Lower leg skin (tissue), 4 donors: ENCODE measurements at places on chromosomes 16 and 17.

- no peak for DNase-seq
Observed at GRCh38 chr17:34299027-34299426, 13.5 kb downstream of the CCL11 start.

- DNase-seq, result peak; percentile 91
Observed at GRCh38 chr16:49858200-49859124, 2.5 kb upstream of the ZNF423 start.

DNA sequence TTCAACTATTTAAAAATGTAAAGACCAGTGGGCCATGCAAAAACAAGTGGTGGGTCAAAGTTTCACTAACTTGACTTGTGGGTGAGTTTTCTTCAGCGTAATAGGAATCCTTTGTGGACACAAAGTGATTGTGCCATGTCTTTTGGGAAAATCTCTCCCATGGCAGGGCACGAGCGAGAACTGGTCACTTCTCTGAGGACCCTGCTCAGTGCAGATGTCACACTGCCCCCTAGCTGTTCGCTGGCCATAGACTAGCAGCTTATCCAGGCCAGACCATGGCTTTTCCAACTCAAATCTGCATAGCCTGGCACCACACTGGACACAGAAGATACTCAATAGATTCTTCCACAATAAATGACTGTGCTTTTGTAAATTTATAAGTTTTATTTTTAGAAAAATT lies 306.0 kb upstream of the CCL2 start:
- no peak for DNase-seq

DNA sequence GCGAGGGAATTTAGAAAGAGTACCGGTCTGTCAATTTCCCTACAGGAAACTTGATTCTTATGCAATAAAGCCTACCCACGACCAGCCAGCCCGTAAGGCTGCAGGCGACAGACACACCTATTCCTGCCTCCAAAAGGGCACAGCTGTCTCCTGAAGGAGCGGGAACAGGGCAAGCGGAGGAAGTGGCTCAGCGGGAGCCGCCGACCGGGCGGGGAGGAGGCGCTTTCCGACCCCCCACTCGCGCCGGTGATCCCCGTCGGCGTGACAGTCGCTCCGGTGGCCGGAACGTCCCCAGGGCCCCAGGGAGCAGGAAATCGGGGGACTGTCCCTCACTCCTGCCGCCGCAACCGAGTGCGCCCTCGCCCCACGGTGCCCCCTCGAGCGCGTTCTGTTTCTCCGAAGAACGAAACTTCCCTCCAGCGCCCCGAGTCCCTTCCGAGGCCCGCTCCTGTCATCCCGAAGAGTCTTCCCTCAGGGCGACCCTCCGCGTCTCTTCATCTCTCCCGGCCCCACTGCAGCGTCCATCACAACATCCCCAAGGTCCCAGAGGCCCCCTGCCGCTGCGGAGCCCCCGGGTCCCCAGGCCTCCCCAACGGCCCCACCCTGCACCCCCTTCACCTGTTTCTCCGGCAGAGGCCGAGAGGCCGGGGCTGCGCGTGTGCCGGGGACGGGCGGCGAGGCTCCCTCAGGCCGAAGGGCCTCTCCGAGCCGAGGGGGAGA lies 421 bp downstream of the STAT3 start:
- DNase-seq, result peak; percentile 58

GRCh38 chr16:17970157-17970765 lies 366.3 kb downstream of the NPIPA8 start:
- DNase-seq, result no peak

GRCh38 chr16:31496670-31497069 lies 11.5 kb downstream of the RUSF1 start:
- DNase-seq, result no peak

DNA sequence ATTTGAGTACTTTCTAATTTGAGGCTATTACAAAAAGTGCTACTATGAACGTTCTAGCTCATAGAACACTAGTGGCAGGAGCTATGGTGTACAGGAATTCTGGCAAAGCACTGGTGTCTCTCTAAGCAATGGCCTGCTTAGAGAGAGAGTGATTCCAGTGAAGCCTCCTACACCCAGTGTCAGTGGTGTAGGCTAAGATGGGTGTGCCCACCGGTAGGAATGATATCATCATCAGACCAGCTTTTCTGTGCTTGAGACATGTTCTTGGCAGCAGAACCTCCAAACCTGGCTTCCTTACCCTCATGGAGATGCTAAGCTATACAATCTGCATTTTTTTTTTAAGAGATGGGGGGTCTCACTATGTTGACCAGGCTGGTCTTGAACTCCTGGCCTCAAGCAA lies 370.3 kb downstream of the SOX9 start:
- no peak for DNase-seq

- DNase-seq, result no peak
Observed at GRCh38 chr17:19299866-19300265, 62.7 kb downstream of the B9D1 start.

DNA sequence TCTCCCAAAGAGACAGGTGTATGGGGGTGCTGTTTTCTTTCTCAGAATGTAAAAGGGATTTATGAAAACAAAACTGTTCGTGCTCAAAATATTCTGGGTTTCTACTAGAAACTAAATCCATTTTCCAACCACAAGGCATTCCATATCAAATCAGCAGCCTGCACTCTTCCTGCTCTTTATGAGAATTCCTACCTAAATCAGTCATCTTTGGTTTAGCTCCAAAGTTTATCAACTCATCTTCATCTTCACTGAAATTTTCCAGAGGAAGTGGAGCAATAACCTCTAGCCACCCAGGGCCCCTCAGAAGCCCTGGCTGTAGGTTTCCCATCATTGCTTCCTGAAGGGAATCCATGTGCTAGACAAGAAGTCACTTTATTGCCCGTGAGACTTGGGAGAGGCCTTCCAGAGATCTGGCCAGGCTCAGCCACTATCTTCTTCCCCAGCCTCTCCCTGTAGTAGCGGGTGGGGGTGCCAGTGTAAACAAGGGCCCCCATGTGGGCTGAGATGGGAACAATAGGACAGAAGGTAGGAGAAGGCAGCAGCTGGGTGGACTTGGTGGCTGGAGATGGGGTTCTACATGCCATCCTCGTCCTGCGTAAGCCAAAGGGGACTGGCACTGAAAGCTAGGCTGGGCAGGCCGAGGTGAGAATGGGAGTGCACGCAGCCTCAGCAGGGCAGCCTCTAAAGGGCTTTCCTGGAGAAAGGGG lies 22.0 kb upstream of the ALDH3A1 start:
- DNase-seq, result no peak
